ENCODE measurements at places on chromosomes 7 and 10.

DNA sequence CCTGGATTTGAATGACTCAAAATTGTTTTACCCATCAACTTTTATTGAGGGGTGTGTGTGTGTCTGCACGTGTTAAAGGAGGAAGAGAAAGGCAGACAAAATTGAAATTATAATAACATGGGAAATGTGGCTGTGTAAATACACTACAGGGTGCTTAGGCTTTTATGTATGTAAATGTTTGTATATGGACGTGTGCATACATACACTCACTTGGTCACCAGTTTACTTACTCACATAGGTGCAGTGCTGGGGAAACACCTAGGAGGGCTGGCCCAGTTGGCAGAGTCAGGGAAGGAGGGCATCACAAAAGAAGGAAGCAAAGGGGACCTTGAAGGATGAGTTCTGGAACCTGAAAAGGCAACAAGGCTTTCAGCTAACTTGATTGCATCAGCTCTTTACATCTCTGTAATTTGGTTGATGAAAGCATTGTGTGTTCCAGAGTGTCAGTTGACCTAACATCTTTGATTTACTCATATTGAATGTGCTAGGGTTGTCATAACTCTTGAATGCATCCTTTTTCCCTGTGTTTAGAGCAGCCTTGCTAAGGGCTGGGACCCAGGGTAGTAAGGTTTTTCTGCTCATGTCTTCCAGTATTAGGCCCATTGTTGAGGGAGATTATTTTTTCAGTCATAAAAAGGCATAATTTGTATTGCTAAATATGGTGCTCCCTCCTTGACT, 10.2 kb downstream of the WDR11 start:
- no peak for DNase-seq

DNA sequence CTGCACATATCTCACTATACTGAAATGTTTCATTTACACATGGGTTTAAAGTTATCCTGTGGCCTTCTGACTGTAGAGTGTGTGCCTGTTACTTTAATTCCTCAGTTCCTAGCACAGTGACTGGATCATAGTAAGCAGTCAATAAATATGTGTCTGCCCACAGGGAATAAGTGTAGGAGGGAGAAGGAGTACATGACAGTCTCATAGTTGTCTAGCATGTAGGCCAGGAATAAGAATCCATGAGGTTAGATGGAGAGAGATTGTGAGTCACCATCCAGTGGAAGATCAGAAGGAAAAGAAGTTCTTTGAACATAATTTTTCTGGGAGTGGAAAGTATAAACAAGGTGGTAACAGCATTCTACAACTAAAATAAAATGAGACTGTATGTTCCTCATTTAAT, 36.6 kb upstream of the SEMA3A start:
- DNase-seq = no peak

DNA sequence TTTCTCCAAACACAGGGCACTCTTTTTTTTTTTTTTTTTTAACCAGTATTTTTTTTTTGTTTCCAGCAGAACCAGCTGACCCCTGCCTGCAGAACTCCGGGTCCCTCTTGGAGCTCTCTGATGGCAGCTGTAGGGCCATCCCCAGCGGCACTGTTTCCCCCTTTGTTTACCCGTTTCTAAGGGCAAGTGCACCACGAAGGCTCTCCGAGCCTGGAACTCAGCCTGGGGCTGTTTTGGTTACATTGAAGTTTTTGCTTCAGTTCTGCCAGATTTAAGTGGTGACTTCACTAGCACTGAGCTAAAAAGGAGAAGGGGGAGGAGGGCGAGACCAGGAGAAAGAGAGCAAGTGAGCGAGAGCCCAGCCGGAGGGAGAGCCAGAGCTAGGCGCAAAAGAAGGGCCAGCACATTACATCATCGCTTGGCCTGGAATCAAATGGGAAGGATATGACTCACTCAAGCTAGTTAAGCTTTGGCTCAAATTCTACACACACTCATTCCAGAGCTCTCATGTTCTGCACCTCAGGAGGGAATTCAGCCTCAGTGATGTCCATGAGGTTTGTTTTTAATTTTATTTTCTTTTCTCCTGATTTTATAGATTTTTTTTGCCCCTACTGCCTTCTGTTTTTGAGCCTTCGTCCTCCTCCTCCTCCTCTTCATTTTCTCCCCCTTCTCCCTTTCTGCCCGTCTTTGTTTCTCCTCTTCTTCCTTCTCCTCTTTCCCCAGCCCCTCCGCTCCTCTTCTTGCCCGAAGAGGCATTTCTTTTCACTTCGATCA, 272.3 kb downstream of the TRIL start:
- peak; percentile 97 for DNase-seq

- DNase-seq = no peak
Measured at GRCh38 chr7:2666588-2667250, 21.3 kb upstream of the AMZ1 start.

- no peak for DNase-seq
Measured at GRCh38 chr10:69756279-69756678, 45.4 kb upstream of the COL13A1 start.

DNA sequence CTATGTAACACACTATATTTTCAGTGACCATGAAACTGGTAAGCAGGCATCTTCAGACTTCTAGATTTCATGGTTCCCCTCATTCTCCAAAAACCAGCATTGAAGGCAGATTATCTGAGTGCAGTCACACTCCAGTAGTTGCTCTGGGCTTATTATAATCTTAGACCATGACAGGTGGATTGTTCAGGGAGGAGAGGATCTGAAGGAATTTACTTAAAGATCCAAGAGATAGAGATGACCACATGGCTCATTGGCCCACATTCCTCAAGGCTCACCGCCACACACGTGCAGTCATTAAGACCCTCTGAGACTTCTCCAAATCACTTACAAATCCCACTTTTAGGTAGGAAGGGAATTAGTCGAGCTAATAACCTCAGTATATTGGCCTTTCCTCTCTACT, 55.2 kb downstream of the GSAP start:
- no peak for DNase-seq

DNA sequence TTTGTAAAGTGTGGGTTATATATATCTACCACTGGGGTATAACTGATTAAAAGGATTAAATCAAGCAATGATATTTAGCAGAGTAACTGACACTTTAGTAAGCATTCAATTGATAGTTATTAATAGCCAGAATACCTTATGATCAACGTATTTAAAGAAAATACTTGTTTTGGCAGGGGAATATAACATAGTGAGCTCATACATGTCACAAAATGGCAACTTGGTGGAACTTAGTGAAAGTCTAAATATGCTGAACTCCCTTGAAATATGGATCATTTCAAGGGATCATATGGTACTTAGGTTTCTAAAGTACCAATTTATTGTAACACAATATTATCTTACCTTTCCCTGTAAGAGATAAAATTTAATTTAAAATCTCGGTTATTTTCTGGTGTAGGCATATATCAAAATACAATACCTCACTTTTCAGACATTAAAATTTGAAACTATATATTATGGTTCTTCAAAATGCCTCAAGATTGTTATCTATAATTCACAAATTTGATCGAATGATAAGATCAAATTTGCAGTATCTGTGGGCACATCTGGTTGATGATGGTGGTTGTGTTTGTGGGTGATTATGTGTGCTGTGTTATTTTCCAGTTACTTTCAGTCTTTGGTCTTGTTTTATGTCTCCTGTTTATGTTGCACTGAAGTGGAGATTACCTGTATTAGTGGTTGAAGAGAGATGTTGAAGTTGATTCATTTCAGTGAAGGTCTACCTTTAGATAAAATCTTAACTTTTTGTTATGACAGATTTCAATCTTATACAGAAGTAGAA, 5.2 kb downstream of the ARL4A start:
- DNase-seq = no peak

GRCh38 chr10:3714531-3714930, 70.5 kb downstream of the KLF6 start:
- no peak for DNase-seq

- no peak for DNase-seq
Measured at GRCh38 chr10:45592432-45592831, 80.1 kb downstream of the ZFAND4 start.

DNA sequence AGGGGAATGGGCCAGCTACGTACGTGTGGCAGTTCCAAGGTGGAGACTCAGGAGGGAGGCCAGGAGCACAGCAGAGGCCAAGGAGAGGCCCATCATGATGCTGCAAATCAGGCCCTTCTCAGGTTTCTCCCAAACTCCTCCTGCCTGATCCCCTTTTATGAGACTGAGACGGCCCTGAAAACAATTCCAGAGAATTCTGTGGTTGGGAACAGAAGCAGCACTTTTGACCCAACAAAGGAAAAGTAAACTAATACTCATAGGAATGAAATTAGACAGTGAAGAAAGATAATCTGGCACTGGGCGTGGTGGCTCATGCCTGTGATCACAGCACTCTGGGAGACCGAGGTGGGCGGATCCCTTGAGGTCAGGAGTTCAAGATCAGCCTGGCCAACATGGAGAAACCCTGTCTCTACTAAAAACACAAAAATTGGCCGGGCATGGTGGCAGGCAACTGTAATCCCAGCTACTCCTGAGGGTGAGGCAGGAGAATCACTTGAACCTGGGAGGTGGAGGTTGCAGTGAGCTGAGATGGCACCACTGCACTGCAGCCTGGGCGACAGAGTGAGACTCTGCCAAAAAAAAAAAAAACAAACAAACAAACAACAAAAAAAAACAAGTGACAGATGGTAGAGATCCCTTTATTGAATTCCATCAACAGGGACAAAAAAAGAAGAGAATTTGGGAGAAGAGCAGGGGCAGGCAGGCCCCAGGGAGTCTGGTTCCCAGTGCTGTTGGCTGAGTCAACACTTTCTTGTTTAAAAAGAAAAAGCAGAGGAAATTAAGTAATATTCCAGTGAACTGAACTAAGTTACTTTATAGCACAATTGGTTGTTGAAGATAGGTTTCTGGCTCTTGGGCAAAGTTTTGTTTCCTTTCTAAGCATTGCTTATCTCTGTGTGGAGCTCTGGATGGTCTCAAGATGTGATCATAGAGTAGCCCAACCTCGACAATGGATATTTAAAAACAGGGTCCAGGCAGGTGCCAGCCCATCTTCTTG, at the start of gene CCL26:
Gene CCL26 (minus strand): TSS at position 131 of the 997 bp plus-strand sequence. CDS start 35 bp downstream, at position 96.
- DNase-seq = no peak

DNA sequence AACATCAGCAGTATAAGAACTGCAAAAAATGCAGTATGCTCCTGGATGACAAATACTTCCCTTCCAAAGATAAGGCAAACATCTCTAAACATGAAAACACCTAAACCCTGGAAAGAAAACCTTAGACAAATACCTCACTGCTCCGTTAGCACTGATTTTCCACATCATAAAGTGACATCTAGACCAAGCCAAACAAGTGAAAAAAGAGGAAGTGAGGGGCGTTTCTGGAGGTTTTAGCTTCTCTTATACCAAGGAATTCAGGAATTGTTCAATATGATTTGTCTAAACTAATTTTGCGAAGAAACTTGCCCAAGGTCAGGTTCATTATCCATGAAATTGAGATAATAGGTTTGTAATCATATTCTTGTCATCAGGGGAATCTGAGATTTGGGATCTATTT, 279.7 kb downstream of the ADRA2A start:
- DNase-seq = no peak

GRCh38 chr10:112361951-112362751, 11.8 kb upstream of the ACSL5 start:
- DNase-seq = no peak

DNA sequence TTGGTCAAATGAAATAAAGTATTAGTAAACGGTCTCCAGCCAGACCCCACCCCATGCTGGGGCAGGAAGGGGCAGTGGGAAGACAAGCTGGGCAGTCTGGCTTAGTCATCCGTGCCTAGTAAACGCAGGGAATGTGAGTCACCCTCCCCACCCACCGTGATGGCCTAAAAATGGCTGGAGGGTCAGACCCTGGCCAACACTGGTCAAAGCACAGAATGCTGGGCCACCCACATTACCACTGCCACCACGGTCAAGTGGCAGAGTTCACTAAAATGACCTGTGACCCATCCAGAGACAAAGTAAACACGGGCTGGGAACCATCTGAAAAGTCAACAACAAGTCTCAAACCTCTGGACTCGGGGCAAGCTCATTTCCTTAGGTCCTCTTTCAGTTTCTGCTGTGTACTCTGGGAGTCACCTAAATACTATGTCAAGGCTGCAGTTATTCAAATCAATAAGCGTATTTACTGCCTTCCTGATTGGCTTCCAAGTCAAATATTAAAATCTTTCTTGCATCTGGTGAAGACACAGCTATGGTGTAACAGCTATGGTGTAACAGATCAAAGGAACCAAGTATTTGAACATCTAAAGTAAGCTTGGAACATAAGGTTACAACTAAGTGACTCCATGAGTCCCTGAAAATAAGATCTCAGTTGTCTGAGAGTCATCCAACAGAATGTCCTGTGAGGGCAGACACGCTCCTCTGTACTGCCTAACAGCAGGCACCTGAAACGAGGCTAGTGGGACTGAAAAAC, 3.0 kb downstream of the ZFAND2A start:
- DNase-seq = no peak

DNA sequence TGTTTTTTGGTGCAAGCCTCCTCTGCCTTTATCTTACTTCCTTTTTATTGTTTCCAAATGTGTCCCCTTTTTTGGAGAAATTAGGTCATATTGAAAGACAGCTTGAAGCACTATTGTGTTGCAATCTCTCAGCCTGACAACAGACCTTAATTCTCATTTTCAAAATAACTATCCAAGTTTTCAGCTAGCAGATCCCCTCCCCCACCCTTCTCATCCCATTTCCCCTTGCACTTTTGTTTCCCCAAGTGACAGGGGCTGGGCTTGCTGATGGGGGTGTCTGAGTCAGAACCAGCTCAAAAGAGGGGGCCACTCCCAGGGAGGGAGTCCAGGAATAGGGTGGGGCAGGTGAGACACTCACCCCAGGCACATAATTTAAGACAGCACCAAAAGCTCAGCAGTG, 75.3 kb downstream of the MKI67 start:
- no peak for DNase-seq

GRCh38 chr10:50857579-50857978, 27.8 kb downstream of the A1CF start:
- DNase-seq = peak; percentile 5

DNA sequence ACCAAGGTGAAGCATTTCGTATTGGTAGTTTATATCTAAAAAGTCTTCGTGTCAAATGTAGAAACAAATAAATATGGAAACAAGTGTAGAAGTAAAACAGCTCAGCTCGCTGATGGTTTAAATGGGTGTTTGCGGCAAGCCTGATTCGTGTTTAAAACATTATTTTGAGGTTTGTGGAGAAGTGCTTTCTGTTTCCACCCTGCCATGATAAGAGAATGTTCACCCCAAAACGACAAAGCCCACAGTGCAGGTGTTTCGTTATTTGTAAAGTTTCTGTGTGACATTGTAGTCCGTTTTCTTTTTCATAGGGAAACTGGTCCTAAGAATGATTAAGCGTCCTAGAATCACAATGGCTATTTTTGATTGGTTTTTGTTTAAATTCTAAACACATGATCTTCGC, 316.2 kb upstream of the SHH start:
- no peak for DNase-seq

GRCh38 chr7:115838829-115839228, 191.7 kb downstream of the TFEC start:
- no peak for DNase-seq

GRCh38 chr10:2782265-2782664, 285.1 kb upstream of the PFKP start:
- DNase-seq = no peak

- no peak for DNase-seq
Measured at GRCh38 chr10:20817646-20818045, 79.5 kb downstream of the NEBL start.

GRCh38 chr7:157703131-157703530, 366.3 kb downstream of the DNAJB6 start:
- DNase-seq = no peak
